ENCODE measurements at places on chromosomes 2 and 18. TPM values are rescaled to one million over a fixed set of nuclear protein-coding genes. Genes with fewer than 3 reads are reported as not detected.

GRCh38 chr2:121382744-121383143 lies 97.7 kb upstream of the TFCP2L1 start:
- H3K27ac ChIP-seq = no peak overlapping the region
- no peaks in the 10 kb centered on the region for H3K4me1 ChIP-seq
- DNase-seq = no peak
- no peaks in the 10 kb centered on the region for H3K27me3 ChIP-seq
- no peak overlapping the region for H3K4me3 ChIP-seq

The TRIM54 gene
- total RNA-seq = 0.30 TPM

DNA sequence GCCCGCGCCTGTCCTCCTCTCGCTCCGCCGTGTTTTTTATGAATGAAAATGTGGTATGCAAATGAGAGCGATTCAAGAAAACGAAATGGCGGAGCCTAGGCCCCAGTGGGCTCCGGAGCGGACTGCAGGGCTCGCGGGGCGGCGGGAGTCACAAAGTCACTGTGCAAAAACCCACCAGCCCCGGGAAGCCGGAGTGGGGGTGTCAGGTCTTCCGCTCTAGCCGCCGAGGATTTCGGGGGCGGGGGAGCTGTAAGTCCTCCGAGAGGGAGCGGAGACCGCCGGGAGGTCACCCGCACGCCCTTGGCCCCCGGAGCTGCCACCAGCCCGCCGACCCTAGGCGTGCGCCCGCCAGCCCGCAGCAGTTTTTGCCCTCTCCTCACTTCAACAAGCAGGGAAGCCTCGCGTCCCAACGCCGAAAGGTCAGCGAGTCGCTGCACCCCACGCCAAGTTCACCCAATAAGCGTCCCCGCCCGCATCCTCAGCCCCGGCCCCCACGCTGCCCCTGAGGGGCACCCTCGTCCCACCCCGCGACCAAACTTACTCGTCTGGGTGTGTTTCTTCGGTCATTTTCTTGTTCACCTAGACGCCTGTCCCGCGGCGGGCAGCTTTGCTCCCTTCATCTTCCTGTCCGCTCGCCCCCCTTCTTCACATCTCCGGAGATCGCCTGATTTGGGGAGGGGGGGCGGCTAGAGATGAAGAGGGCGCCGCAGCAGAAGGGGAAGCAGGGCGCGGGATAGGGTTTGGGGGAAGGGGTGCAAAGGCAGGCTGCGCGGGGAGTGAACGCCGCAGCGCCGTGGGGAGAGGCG lies 775 bp downstream of the SPRED2 start:
- H3K27ac ChIP-seq = peak overlapping the region; percentile 93
- H3K4me1 ChIP-seq = peaks cover 28% of the 10 kb centered on the region
- no peaks in the 10 kb centered on the region for H3K27me3 ChIP-seq
- H3K36me3 ChIP-seq = no peaks in the 10 kb centered on the region
- DNase-seq = peak; percentile 76
- peak overlapping the region; percentile 86 for H3K4me3 ChIP-seq

DNA sequence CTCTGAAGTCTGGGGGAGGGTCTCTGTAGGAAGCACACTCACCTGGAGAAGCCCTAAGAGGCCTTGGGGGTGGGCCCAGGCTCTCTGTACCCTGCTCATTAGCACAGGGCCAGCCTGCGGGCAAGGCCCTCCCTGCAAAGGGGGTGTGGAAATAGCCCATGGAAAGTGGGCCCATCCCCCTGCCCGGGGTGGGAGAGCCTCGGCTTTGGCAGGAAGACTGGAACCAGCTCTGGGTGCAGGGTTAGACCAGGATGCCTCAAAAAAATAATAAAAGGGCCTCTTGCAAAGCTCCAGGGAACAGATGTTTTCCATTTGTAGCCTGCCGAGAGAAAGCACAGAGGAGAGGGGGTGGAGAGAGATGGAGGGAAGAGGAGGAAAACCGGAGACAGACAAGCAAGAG lies 98.7 kb downstream of the STPG4 start:
- no peaks in the 10 kb centered on the region for H3K27me3 ChIP-seq
- peak overlapping the region; percentile 81 for H3K27ac ChIP-seq
- H3K4me3 ChIP-seq = no peak overlapping the region
- DNase-seq = no peak

DNA sequence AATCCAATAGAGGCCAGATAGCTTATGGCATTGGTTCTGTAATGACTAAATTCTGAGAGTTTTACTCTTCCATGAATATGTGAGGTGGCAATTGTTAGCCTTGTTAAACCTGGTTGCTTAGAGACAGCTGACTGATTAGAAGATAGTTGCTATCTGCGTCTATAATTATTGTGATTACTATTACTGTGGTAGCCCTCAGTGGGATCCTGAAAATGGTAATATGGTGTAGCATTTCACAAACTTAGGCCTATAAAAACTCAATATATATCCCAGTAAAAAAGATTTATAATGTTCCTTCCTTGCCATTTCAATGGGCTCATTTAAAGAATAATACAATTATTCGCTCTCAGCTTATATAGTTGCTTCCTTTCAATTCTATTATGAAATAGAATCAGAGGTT lies 405.8 kb upstream of the CDH2 start:
- H3K36me3 ChIP-seq = no peaks in the 10 kb centered on the region
- H3K4me1 ChIP-seq = no peaks in the 10 kb centered on the region
- no peak overlapping the region for H3K27ac ChIP-seq
